GM18507 (cell line): ENCODE measurements at places on chromosomes 13 and 19.

- no peak for DNase-seq
Measured at GRCh38 chr13:45412274-45413049, 5.7 kb downstream of the SLC25A30 start.

DNA sequence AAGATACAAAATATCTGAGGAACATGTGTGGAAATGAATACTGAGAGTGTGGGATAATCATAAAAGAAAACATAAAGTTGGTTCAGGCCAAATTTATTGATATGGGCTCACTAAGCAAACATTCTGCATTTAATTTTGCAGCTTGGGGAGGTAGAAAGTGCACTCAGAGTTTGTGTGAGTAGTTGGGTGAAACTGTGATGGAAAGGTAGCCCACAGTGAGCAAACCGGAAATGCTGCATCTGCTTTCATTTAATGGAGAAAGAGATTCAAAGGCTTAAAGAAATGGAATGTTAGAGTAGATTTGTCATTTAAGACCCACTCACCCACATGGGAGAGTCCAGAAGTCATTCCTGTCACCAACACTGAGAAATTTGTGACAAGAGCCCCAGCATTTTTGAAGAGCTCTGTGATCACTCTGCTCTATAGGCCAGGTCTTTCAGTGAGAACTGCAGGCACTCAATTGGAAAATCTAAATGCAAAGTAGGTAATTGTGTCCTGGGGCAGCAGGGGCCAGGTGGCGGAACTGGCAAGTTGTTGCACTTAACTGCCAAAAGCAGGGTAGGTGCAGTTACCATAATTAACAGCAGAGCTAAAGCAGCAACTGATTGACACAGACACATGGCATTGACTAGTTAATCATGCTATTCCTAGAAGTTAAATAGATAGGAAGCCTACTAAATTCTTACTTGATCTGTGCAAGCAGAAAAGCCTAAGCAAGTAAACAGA, 1228.3 kb upstream of the PCDH20 start:
- DNase-seq = no peak

- DNase-seq = no peak
Measured at GRCh38 chr13:98880677-98881076, 97.2 kb downstream of the DOCK9 start.

GRCh38 chr13:111370570-111371535, 50.4 kb downstream of the TEX29 start:
- no peak for DNase-seq

DNA sequence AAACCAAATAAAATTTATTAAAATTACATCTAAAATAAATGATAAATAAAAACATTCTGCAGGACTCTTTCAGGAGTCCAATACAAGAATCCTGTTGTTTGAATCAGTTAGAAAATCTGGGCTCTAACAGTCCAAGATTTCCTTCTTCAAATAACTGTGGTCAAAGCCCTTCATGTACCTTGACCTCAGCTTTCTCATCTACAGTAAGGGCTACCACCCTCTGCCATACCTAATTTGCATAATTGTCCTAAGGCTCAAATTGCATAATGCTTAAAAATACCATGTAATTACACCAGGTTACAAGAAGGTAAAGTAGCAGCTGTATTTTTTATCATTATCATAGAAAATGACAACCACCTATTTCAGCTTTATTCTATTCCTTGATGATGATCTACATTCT, 54.3 kb downstream of the XPO4 start:
- DNase-seq = no peak

GRCh38 chr13:32496599-32497160, 41.9 kb downstream of the N4BP2L2 start:
- no peak for DNase-seq

- DNase-seq = no peak
Measured at GRCh38 chr19:30175987-30176386, 196.2 kb upstream of the ZNF536 start.

- no peak for DNase-seq
Measured at GRCh38 chr13:63041640-63042414, 1626.2 kb upstream of the PCDH20 start.

- no peak for DNase-seq
Measured at GRCh38 chr13:31962731-31963370, 68.7 kb upstream of the FRY start.

DNA sequence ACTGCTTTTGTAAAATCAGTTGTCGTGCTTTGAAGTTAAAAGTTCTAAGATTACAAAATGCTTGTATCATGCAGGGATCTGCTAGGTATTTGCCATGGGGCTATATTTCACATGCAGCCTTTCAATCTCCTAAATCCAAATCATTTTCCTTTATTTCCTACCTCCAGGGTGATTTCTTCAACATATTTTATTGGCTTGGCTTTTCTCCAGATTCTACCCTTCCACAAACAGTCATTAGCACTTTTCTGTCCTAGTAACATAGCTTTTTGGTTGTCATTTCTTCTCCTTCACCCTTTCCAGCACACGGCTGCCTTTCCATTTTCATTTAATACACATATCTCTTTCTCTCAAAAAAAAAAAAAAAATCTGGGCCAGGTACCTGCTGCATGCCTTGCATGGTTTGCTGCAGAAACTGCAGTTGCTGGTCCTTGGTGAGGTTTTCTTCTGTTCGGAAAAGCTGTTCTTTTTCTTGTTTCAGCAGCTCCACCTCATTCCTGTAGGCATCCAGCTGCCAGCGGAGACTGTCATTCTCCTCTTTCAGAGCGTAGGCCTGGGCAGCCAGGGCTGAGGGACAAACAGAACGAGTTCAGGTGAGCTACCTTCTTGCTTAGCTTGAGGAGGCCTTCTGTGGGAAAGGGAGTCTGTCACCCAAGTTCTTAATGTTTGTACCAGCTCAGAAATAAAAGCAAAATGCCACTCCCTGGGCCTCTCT, 274.7 kb downstream of the DNAJC15 start:
- DNase-seq = no peak

DNA sequence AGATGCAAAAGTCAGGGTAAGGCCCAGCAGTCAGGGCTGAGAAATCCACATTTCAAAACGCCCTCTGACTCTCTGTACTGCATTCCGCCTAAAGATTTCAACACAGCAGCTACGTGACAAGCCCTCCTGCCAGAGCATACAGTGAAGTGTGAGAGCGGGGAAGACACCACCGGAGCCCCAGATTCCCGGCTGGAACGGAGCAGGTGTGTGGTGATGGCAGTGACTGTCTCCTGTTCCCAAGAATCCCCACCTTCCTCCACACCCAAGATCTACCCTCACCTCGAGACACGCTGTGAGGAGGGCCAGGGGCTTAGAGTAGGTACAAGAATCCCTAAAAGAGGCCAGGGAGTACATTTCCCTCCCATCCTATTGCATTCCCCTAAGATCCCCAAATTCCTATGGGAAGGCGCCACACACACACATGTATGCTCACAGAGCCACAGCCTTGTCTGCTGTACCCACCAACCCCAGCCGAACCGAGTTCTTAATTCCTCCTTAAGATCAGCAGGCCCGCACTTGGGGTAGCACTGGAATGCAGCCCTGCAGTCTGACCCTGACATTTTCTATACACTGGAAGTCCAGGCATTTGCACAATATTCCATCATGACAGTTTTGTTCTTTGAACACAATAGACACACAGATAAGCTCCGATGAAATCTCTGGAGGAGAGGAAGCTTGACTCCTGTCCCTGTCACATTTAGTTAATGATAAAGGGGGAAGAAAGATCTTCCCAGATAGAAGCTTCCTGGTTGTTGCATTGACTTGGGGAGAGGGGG, 102.9 kb downstream of the FOXO1 start:
- no peak for DNase-seq

GRCh38 chr19:17963936-17964691, 2.8 kb upstream of the KCNN1 start:
- no peak for DNase-seq

- no peak for DNase-seq
Measured at GRCh38 chr13:28258417-28258816, 120.1 kb downstream of the PAN3 start.

- DNase-seq = no peak
Measured at GRCh38 chr13:77313923-77314322, 13.0 kb downstream of the MYCBP2 start.

GRCh38 chr19:4266253-4267000, 12.6 kb upstream of the SHD start:
- DNase-seq = no peak

- DNase-seq = peak; percentile 68
Measured at GRCh38 chr19:10230861-10231611, at the start of gene S1PR2. TSS of gene S1PR2 (minus strand) at chr19:10231331. CDS start at chr19:10224905, 6,426 bp downstream.

GRCh38 chr19:7535047-7535997, at the start of gene PNPLA6:
TSS of gene PNPLA6 (plus strand) at chr19:7535717. CDS start at chr19:7535789, 72 bp downstream.
- DNase-seq = peak; percentile 93

- no peak for DNase-seq
Measured at GRCh38 chr13:42101821-42102585, 53.6 kb downstream of the DGKH start.
